CD4-positive, CD25-positive, alpha-beta regulatory T cell (primary cell): ENCODE measurements at places on chromosomes 11 and 22. TPM values are rescaled to one million over a fixed set of nuclear protein-coding genes. Genes with fewer than 3 reads are reported as not detected.

DNA sequence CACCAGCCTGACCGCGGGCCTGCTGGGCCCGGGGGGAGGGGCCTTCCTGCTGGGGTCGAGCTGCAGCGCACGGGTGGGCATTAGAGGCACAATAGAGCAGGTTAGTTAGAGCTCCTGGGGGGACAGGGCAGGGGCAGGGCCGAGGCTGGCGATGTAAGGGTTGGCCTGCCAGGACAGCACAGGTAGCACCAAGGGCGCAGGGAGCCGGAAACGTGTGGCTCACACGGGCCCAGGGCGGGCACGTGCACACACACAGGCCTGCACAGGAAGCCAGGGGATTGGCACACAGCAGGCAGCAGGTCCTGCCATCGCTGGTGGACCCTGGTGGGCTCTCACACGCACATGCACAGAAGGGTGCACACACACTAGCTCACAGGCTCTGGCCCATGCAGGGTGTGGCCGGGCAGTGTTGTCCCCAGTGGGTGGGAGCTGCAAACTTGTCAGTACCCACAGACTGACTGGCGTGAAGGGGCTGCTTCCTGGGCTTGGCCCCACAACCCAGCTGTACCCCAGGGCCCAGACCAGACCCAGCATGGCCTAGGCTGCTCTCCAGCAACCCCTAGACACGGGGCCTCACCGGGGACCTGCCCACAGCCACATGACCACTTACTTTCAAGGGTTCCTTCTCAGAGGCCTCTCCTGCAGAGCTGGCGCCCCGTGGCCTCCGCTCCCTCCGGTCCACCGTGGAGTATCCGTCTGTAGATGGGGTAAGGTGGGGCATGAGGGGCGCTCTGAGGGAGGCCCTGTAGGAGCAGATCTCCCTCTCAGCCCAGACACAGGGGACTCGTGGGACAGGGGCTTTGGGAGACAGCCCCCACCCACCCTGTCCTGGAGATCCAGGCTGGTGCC, 29.9 kb upstream of the TXNRD2 start:
- DNase-seq = no peak

- no peak for DNase-seq
Measured at GRCh38 chr11:124873951-124874350, 8.7 kb downstream of the ROBO3 start.

DNA sequence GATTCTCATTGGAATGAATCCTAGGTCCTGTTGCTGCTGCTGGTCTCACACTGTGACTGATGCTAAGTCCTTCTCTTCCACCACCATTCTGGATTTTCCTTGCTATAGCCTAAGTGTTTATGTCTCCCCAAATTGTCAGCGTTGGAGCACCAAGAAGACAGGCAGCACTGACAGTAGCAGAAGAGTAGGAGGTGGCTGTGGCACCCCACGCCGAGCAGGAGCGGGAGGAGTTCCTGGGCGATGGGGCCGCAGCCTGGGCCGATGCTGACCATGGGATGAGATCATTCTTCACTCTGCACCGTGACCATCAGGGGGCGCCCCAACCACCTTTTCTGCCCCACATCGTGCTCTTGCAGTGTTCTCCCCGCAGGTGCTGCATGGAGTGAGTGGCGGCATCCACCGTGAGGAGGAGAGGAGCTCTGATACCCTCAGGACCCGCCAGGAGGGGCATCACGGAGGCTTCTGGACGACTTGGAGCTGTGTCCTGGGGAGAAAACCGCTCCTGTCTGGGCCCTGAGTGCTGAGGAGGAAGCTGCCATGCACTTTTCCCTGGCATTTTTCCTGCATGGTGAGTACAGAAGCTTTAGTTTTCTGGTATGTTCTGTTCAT, 57.0 kb downstream of the LRRC74B start:
- peak; percentile 57 for DNase-seq

DNA sequence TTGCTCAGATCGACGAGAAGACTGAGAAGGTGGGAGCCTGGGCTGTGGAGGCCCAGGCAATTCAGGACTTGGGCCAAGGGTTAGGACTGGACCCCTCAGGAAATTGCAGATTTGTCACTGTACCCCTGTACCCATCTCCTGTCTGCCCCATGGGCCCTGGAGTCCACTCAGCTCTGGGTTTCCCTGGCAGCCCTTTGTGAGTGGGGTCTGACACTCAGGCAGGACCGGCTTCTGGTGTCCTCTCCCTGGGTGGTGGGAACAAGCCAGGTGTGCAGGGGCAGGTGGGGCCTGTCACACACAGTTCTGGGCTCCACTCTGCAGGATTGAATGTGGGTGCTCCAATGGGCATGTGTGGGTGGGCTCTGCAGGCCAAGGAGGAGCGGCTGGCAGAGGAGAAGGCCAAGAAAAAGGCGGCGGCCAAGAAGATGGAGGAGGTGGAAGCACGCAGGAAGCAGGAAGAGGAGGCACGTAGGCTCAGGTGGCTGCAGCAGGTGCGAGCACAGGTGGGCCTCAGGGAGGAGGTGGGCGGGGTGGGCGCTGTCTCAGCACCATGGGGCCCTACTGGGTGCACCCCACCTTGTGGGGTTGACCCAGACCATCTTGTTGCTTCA, 21.6 kb downstream of the INCENP start:
- no peak for DNase-seq

DNA sequence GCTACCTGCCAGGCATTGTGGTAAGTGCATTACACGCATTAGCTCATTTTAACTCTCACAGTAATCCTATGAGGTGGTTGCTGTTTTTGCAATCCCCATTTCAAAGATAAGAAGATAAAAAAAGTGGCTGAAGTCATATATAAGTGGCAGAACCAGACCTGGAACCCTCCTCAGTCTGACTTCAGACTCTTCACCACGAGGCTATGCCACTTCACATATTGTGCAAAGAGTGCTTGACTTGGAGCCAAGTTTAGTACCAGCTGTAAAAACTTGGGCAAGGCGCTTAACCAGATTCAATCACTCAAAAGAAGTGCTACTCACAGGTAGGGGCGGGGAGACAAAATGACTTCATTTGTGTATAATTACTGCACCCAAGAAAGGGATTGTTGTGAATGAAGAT, 15.3 kb downstream of the BPIFC start:
- DNase-seq = no peak

- DNase-seq = peak; percentile 54
Measured at GRCh38 chr11:122696662-122697061, 41.1 kb downstream of the UBASH3B start.

- DNase-seq = no peak
Measured at GRCh38 chr11:1070594-1071462, 3.8 kb upstream of the MUC2 start.

- DNase-seq = no peak
Measured at GRCh38 chr22:36211237-36211861, 9.7 kb upstream of the APOL4 start.

DNA sequence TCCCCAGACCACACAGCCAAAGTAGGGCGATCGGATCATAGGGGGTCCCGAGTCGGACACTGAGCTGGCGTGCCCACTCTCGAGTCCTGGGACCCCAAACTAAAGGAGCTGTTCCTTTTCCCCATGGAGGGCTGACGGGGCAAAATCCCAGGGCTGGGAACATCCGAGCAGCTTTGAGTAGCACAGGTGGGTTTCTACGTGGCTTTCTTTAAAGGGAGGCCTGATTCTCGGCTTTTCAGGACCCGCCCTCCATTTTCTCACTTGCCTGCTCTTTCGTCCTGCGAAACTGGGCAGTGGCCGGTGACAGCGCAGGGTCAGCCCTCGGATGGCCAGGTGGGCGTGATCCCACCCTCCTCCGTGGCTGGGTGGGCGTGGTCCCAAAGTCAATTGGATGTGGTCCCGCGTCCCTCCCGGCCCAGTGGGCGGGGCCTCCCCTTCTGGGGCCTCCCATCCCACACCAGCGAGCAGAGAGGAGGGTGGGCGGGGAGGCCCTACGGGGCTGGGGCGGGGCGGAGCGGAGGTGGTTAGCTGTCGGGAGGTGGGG, 17.5 kb upstream of the TXNRD2 start:
- no peak for DNase-seq

DNA sequence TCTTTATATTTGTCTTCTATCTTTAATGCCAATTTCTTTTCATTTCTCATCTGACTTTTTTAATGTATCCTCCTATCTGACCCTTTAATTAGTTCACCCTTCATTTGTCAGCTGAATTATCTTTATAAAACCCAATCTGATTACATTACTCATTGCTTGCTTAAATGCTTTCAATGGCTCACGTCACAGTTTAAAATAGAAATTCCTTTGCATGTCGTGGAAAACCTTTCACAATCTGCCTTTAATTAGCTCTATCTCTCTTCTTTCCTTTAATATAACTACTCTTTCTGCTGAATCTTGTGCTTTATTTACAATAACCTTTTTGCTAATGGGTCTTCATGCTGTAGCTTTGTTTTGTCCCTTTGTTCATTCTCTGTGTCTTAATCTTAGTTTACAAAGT, 125.7 kb downstream of the DYNC2H1 start:
- no peak for DNase-seq

- no peak for DNase-seq
Measured at GRCh38 chr11:75543806-75544205, 18.1 kb upstream of the GDPD5 start.

GRCh38 chr22:25372000-25372595, 152.7 kb downstream of the CRYBB2 start:
- no peak for DNase-seq

GRCh38 chr22:38730411-38730871, 24.7 kb downstream of the GTPBP1 start:
- no peak for DNase-seq

DNA sequence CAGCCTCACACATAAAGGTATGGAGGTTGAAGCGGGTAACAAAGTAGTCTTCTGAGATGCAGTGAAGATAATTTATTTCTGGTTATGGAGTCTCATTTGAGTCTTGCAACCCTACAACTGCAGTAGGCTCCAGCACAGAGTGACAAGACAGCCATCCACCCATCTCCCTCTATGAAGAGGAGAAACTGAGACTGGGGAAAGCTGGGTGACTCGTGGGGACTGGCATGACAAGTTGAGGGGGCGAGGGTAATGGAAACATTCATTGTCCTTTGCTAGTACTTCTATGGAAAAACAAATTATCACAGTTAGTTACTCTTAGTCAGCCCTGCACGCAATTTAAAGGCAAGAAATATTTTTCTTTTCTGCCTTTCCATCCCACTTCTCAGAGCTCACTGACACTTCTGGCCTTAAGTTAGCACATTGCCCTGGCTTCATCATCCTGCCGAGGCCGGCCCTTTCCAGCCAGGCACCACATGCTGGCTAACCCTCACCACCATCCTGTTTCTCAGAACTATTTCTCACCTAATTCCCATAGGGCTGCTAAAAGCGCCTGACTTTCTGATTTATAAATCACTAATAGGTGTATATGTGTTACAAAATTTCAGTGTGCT, 361.1 kb downstream of the ETS1 start:
- no peak for DNase-seq

The CAPRIN1 gene
- total RNA-seq = 132 TPM

The NNMT gene
- not detected for total RNA-seq

The APOA1 gene
- not detected for total RNA-seq

The PLA2G3 gene
- not detected for total RNA-seq

The POLDIP3 gene
- 81.0 TPM for total RNA-seq

The OR52I2 gene
- total RNA-seq = not detected

The NAGA gene
- 12.7 TPM for total RNA-seq

The PTGDR2 gene
- 2.3 TPM for total RNA-seq

The THY1 gene
- total RNA-seq = not detected

The AGBL2 gene
- 11.0 TPM for total RNA-seq
